Heart right ventricle (tissue), 16 donors: ENCODE measurements at places on chromosomes 4 and X. TPM values are rescaled to one million over a fixed set of nuclear protein-coding genes. Genes with fewer than 3 reads are reported as not detected.

Gene IGSF1
- 2.0 TPM for total RNA-seq

Gene CLDN22
- total RNA-seq: not detected

Gene NPY2R
- total RNA-seq: not detected

Gene HSPA4L
- 20.2 TPM for total RNA-seq

Gene GPC3
- 2.2 TPM for total RNA-seq

DNA sequence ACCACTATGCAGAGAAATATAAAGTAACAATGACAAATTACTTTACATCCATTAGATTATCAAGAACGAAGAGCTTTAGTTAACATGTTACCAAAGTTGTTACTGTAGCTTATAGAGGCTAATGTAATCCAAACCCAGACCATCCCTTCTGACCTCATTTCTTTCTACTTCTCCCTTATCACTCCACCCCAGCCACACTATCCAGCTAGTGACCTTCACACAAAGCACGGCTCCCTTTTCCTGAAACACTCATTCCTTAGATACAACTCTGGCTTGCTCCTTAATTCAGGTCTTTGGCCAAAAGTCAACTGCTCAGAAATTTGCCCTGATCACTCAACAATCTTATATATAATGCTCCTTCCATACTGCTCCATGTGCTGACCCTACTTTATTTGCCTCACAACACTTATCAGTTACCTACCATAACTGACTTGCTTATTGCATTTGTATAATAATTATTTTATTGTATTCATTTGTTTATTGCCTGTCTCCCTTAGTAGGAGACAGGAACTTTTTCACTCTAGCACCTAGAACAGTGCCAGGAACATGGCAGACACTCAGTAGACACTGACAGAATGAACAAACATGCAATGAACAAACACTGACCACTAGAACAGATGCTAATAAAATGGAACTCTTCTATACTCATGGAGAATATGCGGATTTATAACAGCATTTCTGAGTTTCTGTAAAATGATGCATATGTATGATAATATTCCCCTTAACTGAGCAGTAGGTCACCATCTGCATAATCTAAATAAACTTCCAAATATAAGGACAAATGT, 67.6 kb downstream of the EIF4E start:
- DNase-seq: no peak

- no peak for DNase-seq
These were observed 38.2 kb downstream of the CENPI start for GRCh38 chrX:101136235-101136634.

DNA sequence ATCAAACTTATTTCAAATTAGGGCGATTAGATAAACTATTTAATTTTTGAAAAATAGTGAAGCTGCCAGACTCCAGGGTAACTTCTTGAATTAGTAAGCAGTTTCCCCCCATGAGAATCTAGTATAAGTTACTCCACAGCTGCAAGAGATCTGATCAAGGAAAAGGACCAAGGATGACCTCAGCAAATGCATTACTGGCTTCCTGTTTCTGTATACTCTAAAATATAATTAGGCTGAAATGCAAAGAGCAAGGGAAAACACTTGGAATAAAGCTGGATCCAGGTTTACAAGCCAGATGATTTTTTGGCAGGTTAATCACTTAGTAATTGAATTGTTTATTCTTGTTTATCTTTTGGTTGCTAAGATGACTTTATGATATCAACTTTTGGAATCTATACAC, 13.4 kb upstream of the P2RY10 start:
- DNase-seq: no peak

DNA sequence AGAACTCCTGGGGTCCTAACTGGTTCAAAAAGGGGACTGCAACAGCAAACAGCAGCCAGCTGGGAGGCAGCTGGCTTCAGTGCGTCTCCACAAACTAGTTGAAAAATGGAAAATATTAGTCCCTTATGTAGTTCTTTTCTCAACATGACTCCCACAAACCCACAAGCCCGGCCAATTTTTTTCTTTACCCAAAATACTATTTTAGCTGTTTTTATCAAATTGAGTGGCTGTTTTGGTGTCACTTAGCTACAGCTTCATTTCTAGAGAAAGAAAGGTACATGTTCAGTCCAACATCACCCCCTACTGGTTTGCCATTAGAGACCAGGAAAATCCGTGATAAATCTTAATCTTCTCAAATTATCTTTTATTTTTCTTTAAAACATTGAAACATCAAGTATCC, 97.2 kb downstream of the GUCY2F start:
- DNase-seq: no peak
